ENCODE measurements at places on chromosomes 12 and 14.

DNA sequence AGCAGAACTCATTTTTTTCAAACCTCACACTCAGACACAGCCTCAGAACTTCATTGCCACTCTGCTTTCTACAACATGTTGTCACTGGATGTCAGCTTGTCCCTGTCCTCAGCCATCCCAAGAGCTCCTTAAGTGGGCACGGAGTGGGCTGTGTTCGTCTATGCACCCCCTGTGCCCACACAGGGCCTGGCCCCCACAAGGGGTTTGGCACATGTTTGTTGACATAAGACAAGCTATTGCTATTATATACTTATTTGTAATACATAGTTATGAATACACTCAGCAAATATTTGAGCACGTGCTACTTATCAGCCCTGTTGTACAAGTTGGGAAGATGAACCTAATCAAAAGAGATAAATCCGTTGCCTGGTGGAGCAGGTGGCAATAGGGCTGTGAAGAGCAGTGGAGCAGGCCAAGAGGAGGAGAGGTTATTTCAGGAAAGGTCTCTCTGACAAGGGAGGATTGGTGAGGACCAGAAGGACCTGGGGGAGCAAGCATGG, 4.3 kb upstream of the BDKRB1 start:
- no peak for DNase-seq

- no peak for DNase-seq
These were observed 46.9 kb downstream of the BTG1 start for GRCh38 chr12:92098594-92099380.

DNA sequence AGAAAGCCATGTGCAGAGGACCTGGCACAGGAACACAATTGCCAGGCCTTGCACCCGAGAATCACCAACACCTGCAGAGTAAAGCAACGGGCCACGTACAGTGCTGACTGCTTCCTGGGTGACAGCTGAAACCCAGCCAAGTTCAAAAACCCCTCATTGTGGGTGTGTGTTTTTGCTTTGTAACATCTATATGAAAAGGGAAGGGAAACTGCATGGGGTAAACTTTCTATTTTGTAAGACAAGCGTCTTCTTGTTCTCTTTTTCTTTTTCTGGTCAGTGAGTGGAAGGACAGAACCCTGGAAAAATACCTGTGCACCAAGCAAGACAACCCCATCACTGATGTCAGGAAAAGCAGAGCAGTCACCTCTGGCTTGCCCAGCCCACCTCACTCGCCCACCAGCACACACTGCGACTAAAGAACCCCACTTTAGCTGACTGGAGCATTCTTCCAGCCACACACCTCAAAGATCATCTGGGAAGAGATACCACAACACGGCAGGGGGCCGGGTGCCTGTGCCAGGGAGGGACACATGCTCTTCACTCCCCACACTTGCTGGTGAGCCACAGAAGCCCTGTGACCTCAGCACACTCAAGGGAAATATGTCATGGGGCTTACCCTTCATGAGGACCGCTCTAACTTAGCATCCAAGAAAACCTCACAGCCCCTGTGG, 172.3 kb downstream of the NDUFA12 start:
- no peak for DNase-seq

DNA sequence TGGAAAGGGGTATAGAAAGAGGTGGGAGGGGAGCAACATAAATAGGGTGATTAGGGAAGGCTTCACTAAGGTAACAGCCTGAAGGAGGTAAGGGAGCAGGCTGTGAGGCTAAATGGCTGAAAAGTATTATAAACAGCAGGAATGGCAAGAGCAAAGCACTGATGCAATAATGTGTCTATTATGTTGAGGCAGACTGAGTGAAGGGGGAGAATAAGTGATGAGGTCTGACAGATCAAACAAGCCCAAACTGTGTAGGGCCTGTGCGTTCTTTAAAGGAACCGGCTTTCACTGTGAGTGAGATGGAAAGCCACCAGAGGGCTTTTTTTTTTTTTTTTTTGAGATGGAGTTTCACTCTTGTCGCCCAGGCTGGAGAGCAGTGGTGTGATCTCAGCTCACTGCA, 6.7 kb upstream of the VCPKMT start:
- no peak for DNase-seq

All from fibroblast of skin of right biceps (primary cell).